Subcutaneous preadipocyte (primary cell): ENCODE measurements at places on chromosomes 1 and 21. TPM values are rescaled to one million over a fixed set of nuclear protein-coding genes. Genes with fewer than 3 reads are reported as not detected.

Gene CRYAA
- not detected in 2 replicates for total RNA-seq

Gene NMNAT2
- total RNA-seq = 4.4 and 7.0 TPM in 2 replicates

Gene FMN2
- total RNA-seq = 15.4 and 35.8 TPM in 2 replicates

Gene NADK
- 56.2 and 65.3 TPM in 2 replicates for total RNA-seq

Gene LCE1E
- 0.37 TPM in 1 of 2 replicates, not detected in the other for total RNA-seq

Gene UTS2
- total RNA-seq = under 0.01 TPM in 1 of 2 replicates, not detected in the other

Gene TSPAN2
- total RNA-seq = not detected in 2 replicates

Gene PLA2G2A
- total RNA-seq = not detected in 2 replicates

Gene ACOT11
- total RNA-seq = 2.9 and 3.7 TPM in 2 replicates

Gene E2F2
- total RNA-seq = 2.2 and 3.1 TPM in 2 replicates

Gene MYOC
- not detected in 2 replicates for total RNA-seq

Gene MNDA
- total RNA-seq = not detected in 2 replicates

Gene TMEM240
- total RNA-seq = 2.6 and 3.1 TPM in 2 replicates

Gene IQGAP3
- total RNA-seq = 32.7 and 54.2 TPM in 2 replicates

Gene MYBPHL
- not detected in 2 replicates for total RNA-seq

Gene FMO2
- total RNA-seq = 0.39 and 0.73 TPM in 2 replicates

Gene ADIPOR1
- total RNA-seq = 72.4 and 82.3 TPM in 2 replicates

Gene PRAMEF2
- total RNA-seq = under 0.01 TPM in 1 of 2 replicates, not detected in the other

Gene MMP23B
- total RNA-seq = 0.73 TPM in 1 of 2 replicates, not detected in the other

Gene PDZK1IP1
- total RNA-seq = not detected in 2 replicates

Gene TAS1R1
- under 0.01 TPM in 1 of 2 replicates, not detected in the other for total RNA-seq

Gene RPE65
- total RNA-seq = not detected in 2 replicates

Gene PLEKHN1
- total RNA-seq = 0.73 and 1.2 TPM in 2 replicates

Gene LRRC3
- total RNA-seq = 1.2 and 1.5 TPM in 2 replicates

Gene TFF1
- total RNA-seq = not detected in 2 replicates

Gene KCND3
- total RNA-seq = under 0.01 and 0.37 TPM in 2 replicates

Gene LDLRAD2
- total RNA-seq = not detected in 2 replicates

Gene VANGL2
- total RNA-seq = under 0.01 TPM in 1 of 2 replicates, not detected in the other

Gene HTR6
- total RNA-seq = not detected in 2 replicates

Gene TNNT2
- total RNA-seq = not detected in 2 replicates
